ENCODE measurements at places on chromosomes 2 and 18.

GRCh38 chr18:27967913-27968824 lies 208.8 kb downstream of the CDH2 start:
- no peak for DNase-seq

DNA sequence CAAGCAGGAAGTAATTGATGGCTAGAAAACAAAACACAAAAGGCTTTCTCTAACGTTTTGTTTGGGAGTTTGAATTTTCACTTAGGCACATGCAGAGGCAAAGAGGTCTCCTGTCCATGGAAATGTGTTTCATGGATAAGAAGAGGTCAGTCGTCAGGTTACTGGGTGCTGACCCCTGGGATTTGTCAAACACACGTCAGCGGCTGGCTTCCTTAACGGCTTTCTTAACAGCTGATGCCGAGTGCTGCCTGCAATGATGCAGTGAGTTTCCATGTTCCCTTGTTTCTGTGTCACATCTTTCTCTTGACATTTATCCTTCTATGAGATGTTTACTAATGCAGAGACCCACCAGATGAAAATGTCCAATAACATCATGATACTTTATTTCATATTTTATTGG lies 31.7 kb downstream of the GPR39 start:
- DNase-seq, result no peak

DNA sequence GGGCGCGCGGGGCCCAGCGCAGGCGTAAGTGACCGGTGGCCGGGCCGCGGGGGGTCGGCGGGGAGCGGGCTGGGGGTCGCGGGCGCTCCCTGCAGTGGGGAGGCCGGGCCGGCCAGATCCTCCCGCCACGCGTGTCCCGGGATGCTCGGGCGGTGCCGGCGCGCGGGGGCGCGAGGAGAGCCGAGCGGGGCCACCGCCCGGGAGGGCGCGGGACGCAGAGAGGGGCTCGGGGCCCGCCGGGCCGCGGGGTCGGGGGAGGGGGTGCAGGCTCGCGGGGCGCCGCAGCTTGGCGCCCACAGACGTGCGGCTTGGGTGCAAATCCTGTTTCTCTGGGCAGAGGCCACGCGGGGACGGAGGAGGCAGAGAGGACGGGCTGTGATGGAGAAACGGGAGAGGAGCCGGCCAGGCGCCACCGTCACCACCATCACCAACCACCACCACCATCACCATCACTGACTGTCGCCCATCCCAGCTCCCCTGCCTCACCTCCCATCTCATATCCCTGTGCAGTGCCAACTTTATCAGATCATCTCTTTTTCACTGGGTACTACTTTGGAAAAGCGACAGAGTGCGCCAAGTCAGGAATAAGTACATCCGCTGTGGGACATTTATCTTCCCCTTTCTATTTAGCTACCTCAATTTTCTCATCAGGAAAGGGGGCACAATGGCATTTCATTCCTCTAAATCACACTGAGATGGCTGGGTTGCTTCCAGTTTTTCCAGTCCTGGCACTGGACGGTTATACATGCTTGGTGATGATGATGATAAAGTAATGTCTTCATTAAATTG lies 97.2 kb upstream of the GPR45 start:
- no peak for DNase-seq

GRCh38 chr2:29106980-29107388 lies 8.2 kb upstream of the CLIP4 start:
- no peak for DNase-seq

- DNase-seq, result no peak
Observed at GRCh38 chr2:73933194-73933593, 6.5 kb downstream of the DGUOK start.

GRCh38 chr2:123609077-123609476 lies 416.0 kb upstream of the CNTNAP5 start:
- no peak for DNase-seq

GRCh38 chr2:181891966-181892798 lies 652 bp downstream of the ITPRID2 start:
- peak; percentile 56 for DNase-seq

DNA sequence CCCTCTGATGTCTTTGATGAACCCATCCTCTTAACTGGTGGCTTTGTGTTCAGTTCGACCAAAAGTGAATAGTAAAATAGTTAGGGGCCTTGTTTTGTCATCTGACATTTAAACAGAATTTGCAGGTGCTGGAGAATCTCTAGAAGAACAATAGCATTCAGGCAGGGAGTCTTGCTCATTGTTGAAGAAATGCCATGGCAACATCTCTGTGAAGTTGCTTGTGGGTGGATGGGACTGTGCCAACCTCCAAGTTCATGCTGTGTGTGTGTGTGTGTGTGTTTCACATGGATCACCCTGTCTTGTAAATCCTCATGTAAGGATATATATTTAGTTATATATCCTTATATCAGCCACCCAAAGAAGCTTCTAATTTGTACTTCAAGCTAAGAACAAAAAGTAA lies 66.7 kb downstream of the SKA1 start:
- DNase-seq, result no peak

- DNase-seq, result no peak
Observed at GRCh38 chr18:41767960-41768359, 187.1 kb upstream of the PIK3C3 start.

DNA sequence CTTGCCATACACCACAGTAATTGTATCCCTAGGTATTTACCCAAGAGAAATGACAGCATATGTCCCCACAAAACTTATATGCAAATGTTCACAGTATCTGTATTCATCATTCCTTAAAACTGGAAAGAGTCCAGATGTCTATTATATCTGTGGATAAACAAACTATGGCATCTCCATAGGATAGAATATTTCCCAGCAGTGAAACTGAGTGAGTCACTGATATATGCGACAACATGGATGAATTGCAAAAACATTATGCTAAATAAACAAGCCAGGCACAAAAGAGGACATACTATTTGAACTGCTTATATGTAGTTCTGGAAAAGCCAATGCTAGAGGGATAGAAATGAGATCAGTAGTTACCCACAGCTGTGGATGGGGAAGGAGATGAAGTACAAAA lies 359.4 kb upstream of the DSEL start:
- DNase-seq, result no peak

GRCh38 chr18:70194227-70194890 lies 11.1 kb downstream of the RTTN start:
- no peak for DNase-seq

- no peak for DNase-seq
Observed at GRCh38 chr18:58337686-58338085, 291.2 kb downstream of the ALPK2 start.

GRCh38 chr2:79799729-79800128 lies 286.9 kb downstream of the CTNNA2 start:
- no peak for DNase-seq

- no peak for DNase-seq
Observed at GRCh38 chr2:26312471-26312870, 33.5 kb upstream of the SELENOI start.

- no peak for DNase-seq
Observed at GRCh38 chr2:235716875-235717496, 223.1 kb downstream of the AGAP1 start.

GRCh38 chr2:83069724-83070123 lies 1389.4 kb downstream of the SUCLG1 start:
- DNase-seq, result no peak

DNA sequence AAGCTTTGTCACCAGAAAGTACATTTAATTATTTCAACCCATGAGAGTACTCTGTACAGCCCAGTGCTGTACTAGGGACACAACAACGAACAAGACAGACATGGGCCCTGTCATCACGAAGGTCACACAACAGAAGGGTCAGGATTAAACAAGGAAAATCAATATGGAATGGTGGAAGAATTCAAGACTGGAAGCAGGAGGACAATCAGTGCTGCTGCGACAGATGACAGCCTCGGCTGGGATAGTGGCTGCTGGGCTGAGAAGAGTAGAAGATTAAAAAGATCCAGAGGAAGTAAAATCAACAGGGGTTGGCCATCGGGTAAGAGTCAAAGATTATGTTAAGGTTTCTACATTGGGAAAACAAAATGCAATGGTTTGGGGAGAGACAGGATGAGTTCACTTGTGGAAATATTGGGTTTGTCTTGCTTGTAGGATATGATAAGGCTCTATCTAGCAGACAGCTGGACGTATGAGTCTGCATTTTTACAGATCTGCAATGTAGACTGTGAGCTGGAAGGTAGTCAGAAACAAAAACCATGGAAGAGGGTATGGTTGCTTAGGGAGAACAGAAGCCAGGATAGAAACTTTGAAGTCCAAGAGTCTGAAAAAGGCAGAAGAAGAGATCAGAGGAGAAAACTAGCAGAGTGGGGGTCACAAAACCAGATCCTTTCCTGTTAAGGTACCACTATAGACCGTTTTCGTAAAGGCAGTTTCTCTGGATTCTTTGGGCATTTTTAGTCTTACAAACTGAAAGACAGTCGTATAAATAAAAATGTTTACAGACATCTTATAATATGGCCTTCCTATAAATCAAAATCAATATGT lies 84.1 kb downstream of the PRELID3A start:
- no peak for DNase-seq

DNA sequence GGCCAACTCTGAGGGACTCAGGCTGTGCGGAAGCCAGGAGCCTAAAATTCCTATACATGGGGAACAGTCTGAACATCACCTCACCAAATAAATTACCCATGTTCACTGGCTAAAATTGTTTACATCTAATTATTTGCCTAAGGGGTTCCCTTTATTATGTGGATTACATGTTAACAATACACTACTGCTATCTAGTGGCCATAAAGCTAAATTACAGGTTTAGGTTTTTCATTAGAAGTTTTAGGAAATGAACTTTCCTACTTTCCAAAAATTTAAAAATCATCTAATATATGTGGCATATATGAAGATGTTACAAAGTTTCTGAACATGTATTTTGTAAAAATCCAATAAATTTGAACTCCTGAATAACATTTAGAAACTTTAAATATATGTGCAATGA lies 40.3 kb downstream of the PLA2R1 start:
- no peak for DNase-seq

- DNase-seq, result peak; percentile 7
Observed at GRCh38 chr2:148926981-148927401, 52.0 kb downstream of the KIF5C start.

GRCh38 chr2:228056293-228057097 lies 125.0 kb downstream of the SPHKAP start:
- no peak for DNase-seq

DNA sequence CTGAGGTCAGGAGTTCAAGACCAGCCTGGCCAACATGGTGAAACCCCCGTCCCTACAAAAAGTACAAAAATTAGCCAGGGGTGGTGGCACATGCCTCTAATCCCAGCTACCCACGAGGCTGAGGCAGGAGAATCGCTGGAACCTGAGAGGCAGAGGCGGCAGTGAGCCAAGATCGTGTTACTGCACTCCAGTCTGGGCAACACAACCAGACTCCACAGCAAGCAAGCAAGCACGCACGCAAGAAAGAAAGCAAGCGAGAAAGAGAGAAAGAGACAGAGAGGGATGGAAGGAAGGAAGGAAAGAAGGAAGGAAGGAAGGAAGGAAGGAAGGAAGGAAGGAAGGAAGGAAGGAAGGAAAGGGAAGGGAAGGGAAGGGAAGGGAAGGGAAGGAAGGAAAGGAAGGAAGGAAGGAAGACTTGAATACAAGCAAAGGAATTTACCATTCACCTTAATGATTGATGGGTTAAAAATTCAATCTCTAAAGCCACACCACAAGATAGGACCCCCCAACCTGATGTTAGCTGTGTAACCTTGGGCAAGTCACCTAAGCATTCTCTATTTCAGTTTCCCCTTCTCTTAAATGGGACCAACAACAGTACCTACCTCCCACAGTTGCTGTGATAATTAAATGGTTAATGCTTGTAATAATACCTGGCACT lies 181.7 kb downstream of the ATAD2B start:
- DNase-seq, result no peak

- no peak for DNase-seq
Observed at GRCh38 chr18:75073654-75074053, 135.3 kb downstream of the PTGR3 start.

DNA sequence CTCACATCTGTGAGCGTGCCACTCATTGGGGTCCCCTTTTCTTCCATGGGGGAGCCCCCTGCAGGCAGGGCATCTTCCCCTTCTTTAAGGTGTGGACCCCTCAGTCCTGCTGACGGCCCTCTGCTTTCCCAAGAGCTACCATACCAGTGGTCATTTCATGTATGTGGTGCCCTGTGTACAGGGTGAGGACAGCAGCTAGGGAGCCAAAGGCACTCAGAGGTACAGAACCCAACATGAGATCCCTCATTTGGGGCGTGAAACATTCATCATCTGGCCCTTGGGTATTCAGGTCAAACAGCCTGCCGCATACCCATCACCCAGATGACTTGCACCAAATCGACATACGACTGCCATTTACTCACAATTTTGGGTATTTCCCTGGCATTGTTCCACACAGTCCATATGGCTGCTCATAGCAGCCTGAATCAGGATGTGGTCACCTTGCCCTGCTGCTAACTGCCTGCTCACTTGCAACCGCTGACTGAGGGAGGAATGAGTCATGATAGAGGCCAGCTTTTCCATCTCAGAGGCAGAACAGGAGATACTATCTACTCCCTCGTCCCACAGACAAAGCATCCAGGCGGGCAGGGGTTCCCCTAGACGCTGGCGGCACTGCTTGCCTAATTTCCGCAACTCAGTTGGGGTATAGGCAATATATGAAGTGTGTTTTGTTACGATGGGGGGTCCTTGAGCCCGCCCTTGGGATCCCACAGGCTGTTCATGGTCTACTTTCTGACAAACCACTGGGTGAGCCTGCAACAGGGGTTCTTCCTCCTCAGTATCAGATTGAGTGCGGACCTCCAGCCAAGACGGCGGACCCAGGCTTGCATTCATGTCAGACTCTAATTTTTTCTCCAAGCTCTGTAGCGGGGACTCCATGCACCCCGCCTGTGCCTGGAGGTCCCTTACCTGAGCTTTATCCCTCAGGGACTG lies 228.6 kb downstream of the SATB2 start:
- DNase-seq, result no peak

DNA sequence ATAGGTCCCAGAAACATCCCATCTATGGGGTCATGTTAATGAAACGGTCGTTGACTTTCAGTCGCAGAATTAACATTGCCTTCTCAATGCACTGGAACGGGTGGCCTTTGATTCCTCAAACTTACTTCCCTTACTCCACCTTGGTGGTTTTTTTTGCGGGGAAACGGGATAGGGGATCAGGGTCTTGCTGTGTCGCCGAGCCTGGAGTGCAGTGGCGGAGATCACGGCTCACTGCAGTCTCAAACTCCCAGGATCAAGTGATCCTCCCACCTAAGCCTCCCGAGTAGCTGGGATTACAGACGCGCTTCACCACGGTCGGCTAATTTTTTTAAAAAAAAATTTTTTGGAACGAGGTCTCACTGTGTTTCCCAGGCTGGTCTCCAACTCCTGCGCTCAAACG lies 754 bp downstream of the ATG16L1 start:
- DNase-seq, result no peak

Measured in activated gamma-delta T cell treated with Interleukin-2 at 50 U/mL for 16 hours (primary cell).